Cortex of kidney (tissue), 1 donor: ENCODE measurements at places on chromosomes 3 and 15.

DNA sequence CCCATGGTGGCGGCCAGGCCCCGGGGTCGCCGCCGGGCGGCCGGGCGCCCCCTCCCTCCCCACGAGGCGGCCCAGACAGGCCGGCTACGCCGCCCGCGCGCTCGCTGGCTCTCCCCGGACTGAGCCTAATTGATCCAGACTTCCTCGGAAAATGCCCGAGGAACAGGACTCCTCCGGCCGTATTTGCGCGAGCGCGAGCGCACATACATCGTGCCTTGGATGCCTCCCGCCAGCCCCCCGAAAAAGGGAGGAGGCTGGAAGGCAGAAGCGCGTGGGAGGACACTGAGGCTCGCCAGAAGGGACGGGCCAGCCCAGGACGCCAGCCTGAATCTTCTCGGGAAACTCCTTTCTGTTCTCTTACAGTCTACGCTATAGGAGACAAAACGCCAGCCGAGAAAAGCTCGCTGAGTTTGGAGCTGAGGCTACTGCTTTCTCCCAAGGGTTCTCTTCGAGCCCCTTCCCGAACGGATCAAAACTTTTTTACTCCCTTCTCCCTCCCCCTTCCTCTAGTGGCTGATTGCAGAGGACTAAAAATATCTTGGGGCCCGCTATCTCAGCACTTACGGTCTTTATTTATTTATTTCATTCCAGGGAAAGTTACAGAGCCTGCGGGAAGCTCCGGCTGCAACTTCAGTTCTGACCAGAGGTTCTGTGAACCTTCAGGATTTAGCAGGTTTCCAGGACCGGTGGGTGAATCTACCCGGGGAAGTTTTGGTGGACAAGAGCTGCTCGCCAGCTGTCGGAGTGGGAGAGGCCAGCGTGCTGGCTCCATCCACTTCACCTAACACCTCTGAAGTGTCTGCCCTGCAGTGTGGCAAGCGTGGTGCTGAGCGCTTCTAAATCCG, at the start of gene PDZRN3:
Gene PDZRN3 (minus strand): TSS at position 121 of the 845 bp plus-strand sequence.
- DNase-seq = no peak

GRCh38 chr15:58437531-58438105, 5.8 kb downstream of the LIPC start:
- no peak for DNase-seq

DNA sequence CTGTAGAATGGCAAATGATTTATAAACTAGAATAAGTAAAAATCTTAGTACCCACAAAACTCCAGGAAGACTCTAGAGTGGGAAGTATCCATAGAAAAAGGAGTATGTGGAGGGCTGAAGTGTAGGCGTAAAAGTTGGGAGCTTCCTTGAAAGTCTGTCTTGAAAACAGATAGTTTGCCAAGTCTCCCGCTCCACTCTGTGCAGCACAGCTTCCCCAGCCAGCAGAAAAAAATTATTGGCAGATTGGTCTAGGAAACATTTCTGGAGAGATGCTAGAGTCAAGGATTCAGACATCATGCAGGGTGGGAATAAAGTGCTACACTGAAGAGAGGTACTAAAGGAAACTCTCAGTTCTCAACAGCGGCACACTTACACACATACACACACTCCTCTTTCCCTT, 53.4 kb upstream of the CD200R1L start:
- DNase-seq = no peak

DNA sequence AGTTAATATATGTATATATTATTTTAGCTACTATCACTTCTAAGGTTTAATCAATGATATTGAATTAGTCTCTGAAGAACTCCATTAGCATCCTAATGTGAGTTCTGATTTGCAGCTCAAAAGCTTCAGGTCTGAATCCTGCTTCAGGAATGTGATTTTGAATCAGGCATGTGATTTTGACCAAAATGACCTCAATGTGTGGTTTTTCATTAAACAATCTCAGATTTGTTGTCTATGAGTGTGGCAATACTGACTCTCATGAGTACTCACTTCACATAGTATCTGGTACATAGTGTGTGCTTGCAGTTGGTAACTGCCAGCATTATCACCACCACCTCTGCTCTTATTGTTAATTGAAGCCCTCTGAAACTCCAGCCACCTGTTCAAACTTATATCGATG, 251.0 kb downstream of the KCNH8 start:
- no peak for DNase-seq

- no peak for DNase-seq
These were observed 283.9 kb downstream of the GRM7 start for GRCh38 chr3:7144697-7145308.

GRCh38 chr3:140296796-140297352, 361.9 kb downstream of the CLSTN2 start:
- DNase-seq = no peak

DNA sequence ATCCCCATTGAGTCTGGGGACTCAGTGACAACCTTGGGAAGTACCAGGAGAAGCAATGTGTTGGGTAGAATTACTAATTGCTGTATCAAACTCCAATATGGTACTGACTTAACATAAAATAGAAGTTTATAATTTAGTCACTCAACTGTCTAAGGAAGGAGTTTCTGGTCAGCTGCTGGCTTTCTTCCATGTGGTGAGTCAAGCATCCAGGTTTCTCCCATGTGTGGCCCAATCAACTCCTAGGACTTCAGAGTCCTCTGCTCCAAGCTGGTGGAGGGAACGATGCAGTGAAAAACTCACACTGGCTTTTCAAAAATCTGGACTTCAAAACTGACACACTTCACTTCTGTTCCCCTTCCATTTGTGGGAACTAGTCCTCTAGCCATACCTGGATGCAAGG, 25.2 kb downstream of the WNT5A start:
- no peak for DNase-seq

GRCh38 chr15:70034141-70034540, 63.6 kb downstream of the TLE3 start:
- DNase-seq = no peak

- DNase-seq = no peak
These were observed 43.7 kb upstream of the MRPL3 start for GRCh38 chr3:131546441-131546840.

DNA sequence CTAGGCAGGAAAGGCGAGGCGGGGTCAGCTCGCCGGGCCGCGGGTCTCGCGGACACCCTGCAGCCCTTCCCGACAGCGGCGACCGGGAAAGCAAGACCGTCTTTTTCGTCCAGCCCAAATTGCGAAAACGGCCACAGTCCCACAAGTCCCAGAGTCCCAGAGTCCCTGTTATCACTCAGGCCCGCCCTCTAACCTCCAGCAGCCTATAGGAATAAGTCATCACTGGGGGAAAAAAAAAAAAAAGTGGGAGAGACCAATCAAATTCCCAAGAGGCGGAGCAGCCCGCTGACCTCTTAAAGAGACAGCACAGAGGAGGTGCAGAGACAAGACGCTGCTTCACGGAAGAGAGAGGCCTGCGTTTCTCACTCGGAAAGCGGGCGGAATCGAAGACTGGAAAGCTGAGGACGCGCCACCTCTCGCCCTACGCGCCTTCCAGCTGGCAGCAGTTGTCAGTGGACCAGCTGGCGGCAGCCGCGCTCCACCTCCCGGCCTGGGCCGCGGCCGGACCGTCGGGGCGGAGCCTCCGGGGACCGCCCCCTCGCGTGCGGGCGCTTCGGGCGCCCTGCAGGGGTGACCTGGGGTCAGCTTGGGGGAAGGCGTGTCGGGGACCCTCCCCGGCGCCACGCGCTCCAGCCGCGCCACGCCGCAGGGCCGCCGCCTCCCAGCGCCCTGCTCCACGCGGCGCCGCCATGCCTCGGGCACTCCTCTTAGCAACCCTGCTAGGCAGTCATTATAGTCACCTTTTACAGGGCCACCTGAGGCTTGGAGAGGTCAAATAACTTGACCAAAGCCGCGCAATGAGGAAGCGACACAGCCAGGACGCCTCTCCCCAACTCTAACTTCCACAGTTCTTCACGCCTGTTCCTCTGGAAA, at the start of gene TPRA1:
Gene TPRA1 (minus strand): TSS at position 141 of the 873 bp plus-strand sequence. CDS start 10,587 bp downstream, outside the sequence.
- DNase-seq = no peak

- no peak for DNase-seq
These were observed 633.8 kb downstream of the IGSF11 start for GRCh38 chr3:118400886-118401285.

GRCh38 chr15:48566668-48567067, 78.8 kb downstream of the FBN1 start:
- no peak for DNase-seq
